Tibial nerve (tissue), 4 donors: ENCODE measurements at places on chromosomes 6 and 20.

GRCh38 chr20:30491016-30491415 lies 766.4 kb upstream of the DEFB115 start:
- H3K4me3 ChIP-seq: no peak overlapping the region
- H3K36me3 ChIP-seq: no peaks in the 10 kb centered on the region
- DNase-seq: no peak
- H3K4me1 ChIP-seq: no peaks in the 10 kb centered on the region

- no peak for DNase-seq
Observed at GRCh38 chr6:110043366-110043994, 65.4 kb downstream of the GPR6 start.

- no peaks in the 10 kb centered on the region for H3K4me1 ChIP-seq
- H3K27ac ChIP-seq: no peak overlapping the region
- H3K4me3 ChIP-seq: no peak overlapping the region
- no peaks in the 10 kb centered on the region for H3K27me3 ChIP-seq
Observed at GRCh38 chr6:105929626-105930025, 156.5 kb upstream of the PRDM1 start.

DNA sequence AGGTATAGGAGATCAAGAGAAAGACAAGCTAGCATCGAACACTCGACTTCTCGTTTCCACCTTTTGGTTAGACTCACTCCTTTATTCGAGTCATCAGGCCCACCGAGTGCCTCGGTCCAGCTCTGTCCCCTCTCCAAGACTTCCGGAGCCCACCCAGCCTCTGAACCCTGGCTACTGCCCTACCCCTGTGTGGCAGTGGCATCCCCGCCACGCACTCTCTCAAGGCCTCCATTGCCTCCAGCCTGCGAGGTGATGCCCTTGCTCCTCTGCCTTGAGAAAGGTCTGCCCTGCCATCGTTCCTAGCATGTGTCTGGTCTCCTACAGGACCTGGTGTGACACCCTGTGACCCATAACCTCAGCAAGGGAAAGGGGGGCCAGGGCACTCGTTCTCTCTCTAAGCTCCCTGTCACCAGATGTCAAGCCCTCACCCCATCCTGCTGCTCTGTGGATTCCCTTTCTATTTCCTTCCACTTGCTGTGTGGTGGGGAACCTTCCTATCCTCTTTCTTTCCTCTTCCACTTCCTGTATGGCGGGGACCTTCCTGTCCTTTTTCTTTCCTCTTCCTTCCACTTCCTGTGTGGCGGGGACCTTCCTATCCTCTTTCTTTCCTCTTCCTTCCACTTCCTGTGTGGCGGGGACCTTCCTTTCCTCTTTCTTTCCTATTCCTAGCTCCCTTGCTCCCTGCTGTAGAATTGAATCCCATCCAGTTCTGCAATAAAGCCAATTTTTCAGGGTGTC lies 44.7 kb upstream of the QKI start:
- H3K36me3 ChIP-seq: no peaks in the 10 kb centered on the region
- no peaks in the 10 kb centered on the region for H3K27me3 ChIP-seq
- no peak overlapping the region for H3K4me3 ChIP-seq
- no peaks in the 10 kb centered on the region for H3K4me1 ChIP-seq
- no peak for DNase-seq
- H3K27ac ChIP-seq: no peak overlapping the region

- no peaks in the 10 kb centered on the region for H3K36me3 ChIP-seq
- H3K4me3 ChIP-seq: no peak overlapping the region
- no peak for DNase-seq
Observed at GRCh38 chr6:52098721-52099120, 11.3 kb upstream of the PKHD1 start.

- no peaks in the 10 kb centered on the region for H3K27me3 ChIP-seq
- H3K36me3 ChIP-seq: no peaks in the 10 kb centered on the region
- H3K4me1 ChIP-seq: no peaks in the 10 kb centered on the region
- no peak overlapping the region for H3K27ac ChIP-seq
- no peak overlapping the region for H3K4me3 ChIP-seq
Observed at GRCh38 chr6:70289299-70289698, 13.6 kb downstream of the COL9A1 start.

- no peaks in the 10 kb centered on the region for H3K27me3 ChIP-seq
- peaks cover 10% of the 10 kb centered on the region for H3K4me1 ChIP-seq
- no peak overlapping the region for H3K4me3 ChIP-seq
- no peak for DNase-seq
- H3K27ac ChIP-seq: no peak overlapping the region
Observed at GRCh38 chr6:21992178-21992967, 304.5 kb downstream of the PRL start.

- H3K36me3 ChIP-seq: peaks cover 24% of the 10 kb centered on the region
- no peaks in the 10 kb centered on the region for H3K27me3 ChIP-seq
- peak overlapping the region; percentile 6 for H3K27ac ChIP-seq
- no peak for DNase-seq
- H3K4me3 ChIP-seq: no peak overlapping the region
- H3K4me1 ChIP-seq: no peaks in the 10 kb centered on the region
Observed at GRCh38 chr20:45073221-45073620, 27.7 kb downstream of the KCNS1 start.

DNA sequence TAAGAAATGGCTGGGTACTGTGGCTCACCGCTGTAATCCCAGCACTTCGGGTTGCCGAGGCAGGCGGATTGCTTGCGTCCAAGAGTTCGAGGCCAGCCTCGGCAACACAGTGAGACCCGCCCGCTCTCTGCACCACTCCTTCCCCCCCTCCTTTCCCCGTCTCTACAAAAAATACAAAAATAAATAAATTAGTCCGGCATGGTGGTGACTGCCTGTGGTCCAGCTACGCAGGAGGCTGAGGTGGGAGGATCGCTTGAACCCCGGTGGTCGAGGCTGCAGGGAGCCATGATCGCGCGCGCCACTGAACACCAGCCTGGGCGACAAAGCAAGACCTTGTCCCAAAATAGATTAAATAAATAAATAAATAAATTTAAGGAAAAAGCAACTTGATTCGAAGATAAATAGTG lies 448 bp upstream of the RNF114 start:
- no peaks in the 10 kb centered on the region for H3K36me3 ChIP-seq
- peak overlapping the region; percentile 96 for H3K27ac ChIP-seq
- H3K4me1 ChIP-seq: peaks cover 23% of the 10 kb centered on the region
- no peak for DNase-seq

DNA sequence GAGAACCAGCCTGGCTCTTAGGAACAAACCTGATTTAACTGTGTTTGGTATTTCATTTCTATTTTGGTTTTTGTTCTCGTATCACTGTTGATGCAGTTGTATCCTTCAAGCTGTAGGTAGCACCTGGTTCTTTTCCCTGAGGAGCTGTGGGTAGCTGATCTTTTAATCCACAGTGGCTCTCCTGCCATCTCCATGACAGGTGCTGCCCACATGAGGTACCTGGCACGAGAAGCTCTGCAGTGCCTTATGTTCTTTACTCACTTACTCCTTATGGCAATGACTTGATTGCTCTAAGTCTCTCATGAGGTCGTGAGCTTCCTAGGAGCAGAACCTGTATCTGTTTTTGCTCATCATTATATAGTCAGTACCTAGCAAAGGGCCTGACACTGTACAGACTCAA lies 74.3 kb upstream of the EMILIN3 start:
- H3K27me3 ChIP-seq: no peaks in the 10 kb centered on the region
- H3K36me3 ChIP-seq: peaks cover 7% of the 10 kb centered on the region
- H3K4me3 ChIP-seq: no peak overlapping the region
- no peaks in the 10 kb centered on the region for H3K4me1 ChIP-seq
- no peak for DNase-seq
- no peak overlapping the region for H3K27ac ChIP-seq

DNA sequence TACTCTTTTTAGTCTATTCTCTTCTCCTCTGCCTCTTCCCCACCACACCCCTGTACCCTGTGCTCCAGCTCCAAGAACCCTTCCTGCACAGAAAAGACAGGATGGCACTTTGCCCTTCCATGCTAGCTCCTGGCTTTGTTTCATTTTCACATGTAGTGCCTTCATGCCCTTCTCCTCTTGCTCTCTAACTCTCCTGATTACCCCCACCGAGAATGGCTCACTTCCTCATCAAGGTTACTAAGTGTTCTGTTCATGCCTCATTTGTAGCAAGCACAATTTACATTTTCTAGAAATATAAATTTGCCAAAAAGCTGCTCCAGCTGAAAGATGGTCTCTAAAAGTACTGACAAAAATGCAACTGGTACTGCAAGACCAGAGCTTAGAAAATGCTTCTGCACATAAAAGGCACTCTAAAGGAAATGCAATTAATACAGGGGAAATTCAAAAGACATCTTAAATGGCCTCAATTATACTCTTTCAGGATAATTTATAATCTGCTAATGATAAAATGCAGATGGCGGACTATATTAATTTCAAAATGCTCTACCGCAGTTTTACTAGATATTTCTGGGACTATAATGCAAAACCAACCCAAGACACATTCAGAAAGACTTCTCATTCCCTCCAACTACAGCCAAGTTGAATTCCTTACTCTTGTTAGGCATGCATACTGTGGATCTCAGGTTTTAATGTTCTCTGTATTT lies 570.2 kb downstream of the PRKN start:
- H3K4me1 ChIP-seq: no peaks in the 10 kb centered on the region
- no peak for DNase-seq
- H3K4me3 ChIP-seq: no peak overlapping the region
- no peak overlapping the region for H3K27ac ChIP-seq
- H3K27me3 ChIP-seq: no peaks in the 10 kb centered on the region

DNA sequence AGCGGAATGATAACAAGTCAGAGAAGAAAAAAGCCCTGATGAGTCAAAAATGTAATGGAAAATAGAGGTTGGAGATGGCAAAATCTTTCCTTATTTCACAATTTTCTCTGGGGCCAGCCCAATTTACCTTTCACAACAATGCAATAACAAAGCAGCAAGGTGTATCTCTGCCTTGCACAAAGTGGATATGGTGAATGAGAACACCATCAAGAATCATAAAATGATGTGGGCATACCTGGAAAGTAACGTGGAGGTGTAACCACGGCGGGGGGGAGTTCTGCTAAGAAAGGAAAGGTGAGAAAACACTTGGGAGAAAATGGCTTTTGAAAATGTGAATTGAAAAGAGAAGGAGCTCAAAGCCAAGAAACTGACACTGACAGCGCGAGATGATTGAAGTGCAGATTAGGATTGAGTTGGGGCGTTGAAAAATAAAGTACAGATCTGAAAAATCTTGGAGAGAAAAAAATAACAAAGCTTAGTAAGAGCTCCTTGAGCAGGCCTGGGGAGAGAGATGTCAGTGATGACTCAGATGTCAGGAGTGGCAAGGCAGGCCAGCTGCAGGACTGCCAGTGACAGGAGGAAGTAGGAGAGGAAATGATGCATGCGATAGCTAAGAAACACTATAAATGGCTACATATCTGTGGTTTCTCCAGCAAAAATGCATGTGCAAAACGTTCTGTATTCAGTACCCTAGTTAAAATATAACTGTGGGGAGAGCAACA lies 26.2 kb downstream of the ARHGAP18 start:
- no peak overlapping the region for H3K27ac ChIP-seq
- peak; percentile 44 for DNase-seq
- H3K4me1 ChIP-seq: peaks cover 27% of the 10 kb centered on the region
- H3K27me3 ChIP-seq: no peaks in the 10 kb centered on the region

- H3K4me3 ChIP-seq: no peak overlapping the region
- H3K4me1 ChIP-seq: no peaks in the 10 kb centered on the region
- H3K36me3 ChIP-seq: no peaks in the 10 kb centered on the region
Observed at GRCh38 chr20:17928633-17929311, 39.8 kb downstream of the SNX5 start.

- H3K4me1 ChIP-seq: no peaks in the 10 kb centered on the region
- no peaks in the 10 kb centered on the region for H3K27me3 ChIP-seq
- DNase-seq: no peak
Observed at GRCh38 chr6:44820321-44820720, 432.8 kb downstream of the CDC5L start.

GRCh38 chr6:93567164-93567563 lies 147.8 kb upstream of the EPHA7 start:
- no peak for DNase-seq
- no peaks in the 10 kb centered on the region for H3K27me3 ChIP-seq
- H3K27ac ChIP-seq: no peak overlapping the region
- H3K4me1 ChIP-seq: no peaks in the 10 kb centered on the region
- H3K4me3 ChIP-seq: no peak overlapping the region
